ENCODE measurements at places on chromosomes 2 and 18.

- no peak for DNase-seq
Measured at GRCh38 chr2:3223080-3223923, 154.3 kb downstream of the EIPR1 start.

GRCh38 chr2:235513984-235514626 is 20.3 kb downstream of the AGAP1 start:
- no peak for DNase-seq

- DNase-seq, result no peak
Measured at GRCh38 chr2:127985735-127986134, 42.1 kb downstream of the SAP130 start.

- DNase-seq, result no peak
Measured at GRCh38 chr18:76765649-76766048, 56.7 kb upstream of the ZNF236 start.

GRCh38 chr18:76358774-76359173 is 136.3 kb downstream of the ZNF516 start:
- DNase-seq, result no peak

- DNase-seq, result no peak
Measured at GRCh38 chr2:174752403-174753037, 11.8 kb downstream of the CHRNA1 start.

DNA sequence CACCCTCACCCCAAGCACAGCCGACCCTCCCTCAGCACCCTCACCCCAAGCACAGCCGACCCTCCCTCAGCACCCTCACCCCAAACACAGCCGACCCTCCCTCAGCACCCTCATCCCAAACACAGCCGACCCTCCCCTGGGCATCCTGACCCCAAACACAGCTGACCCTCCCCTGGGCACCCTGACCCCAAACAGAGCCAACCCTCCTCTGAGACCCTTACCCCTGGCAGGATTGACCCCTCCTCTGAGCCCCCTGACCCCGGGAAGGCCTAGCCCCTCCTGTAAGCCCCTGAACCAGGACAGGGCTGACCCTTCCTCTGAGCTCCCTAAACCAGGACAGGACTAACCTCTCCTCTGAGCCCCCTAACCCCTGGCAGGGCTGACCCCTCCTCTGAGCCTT is 84.4 kb upstream of the RAB6C start:
- DNase-seq, result no peak

DNA sequence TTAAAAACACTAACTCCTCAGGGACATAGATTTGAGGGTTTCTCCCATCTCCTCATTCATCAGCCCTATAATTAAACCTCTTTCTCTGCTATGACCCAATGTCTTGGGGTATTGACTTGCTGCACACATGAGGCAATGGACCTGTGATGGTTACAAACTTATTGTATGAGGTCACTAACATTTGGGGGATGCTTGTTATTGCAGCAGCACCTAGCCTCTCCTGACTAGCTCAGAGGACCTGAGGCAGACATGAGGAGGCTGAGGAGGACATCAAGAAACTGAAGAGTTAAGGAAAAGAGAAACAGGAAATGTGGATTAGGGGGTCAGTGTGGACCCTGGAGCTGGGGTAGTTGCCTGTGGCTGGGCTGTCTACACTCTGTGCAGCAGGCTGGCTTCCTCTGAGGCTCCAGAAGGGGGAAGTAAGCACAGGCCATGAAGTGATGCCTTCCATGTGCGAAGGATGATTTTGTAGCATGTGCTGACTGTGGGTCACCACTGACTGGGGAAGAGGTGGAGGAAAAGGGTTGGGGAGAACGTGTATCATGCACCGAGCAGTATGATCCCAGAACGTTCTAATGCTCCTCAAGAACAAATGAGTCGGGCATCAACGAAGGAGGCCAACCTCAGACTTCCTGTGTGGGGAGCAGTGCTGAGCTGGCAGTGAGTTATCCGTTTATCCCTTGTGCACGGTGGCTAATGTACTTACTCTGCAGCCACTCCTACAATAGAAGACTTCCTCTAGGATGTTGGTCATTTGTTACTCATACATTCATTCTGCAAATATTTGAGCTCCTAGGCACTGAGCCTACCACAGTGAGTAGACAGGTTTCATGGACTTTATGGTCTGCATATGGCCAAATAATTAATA is 42.1 kb upstream of the RFX8 start:
- DNase-seq, result no peak

GRCh38 chr2:181430406-181431118 is 26.6 kb upstream of the ITGA4 start:
- DNase-seq, result no peak

DNA sequence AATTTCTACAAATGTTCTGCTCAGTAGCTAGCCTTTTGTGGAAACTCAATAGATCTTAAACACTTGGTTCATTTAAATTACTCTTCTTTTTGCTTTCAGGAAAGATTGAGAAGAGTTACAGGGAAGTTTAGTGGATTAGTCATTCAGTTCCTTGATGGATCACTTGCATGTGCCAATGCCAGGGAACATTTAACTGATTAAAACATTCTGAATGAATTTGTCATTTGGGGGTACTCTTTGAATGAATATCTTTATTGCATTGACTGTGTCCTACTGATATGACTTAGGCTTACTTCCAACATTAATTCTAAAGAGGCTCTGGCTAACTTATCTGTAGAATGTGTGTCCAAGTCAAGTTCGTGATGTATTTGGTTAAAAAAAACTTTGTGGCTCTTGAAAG is 199.8 kb downstream of the PLCL1 start:
- DNase-seq, result no peak

DNA sequence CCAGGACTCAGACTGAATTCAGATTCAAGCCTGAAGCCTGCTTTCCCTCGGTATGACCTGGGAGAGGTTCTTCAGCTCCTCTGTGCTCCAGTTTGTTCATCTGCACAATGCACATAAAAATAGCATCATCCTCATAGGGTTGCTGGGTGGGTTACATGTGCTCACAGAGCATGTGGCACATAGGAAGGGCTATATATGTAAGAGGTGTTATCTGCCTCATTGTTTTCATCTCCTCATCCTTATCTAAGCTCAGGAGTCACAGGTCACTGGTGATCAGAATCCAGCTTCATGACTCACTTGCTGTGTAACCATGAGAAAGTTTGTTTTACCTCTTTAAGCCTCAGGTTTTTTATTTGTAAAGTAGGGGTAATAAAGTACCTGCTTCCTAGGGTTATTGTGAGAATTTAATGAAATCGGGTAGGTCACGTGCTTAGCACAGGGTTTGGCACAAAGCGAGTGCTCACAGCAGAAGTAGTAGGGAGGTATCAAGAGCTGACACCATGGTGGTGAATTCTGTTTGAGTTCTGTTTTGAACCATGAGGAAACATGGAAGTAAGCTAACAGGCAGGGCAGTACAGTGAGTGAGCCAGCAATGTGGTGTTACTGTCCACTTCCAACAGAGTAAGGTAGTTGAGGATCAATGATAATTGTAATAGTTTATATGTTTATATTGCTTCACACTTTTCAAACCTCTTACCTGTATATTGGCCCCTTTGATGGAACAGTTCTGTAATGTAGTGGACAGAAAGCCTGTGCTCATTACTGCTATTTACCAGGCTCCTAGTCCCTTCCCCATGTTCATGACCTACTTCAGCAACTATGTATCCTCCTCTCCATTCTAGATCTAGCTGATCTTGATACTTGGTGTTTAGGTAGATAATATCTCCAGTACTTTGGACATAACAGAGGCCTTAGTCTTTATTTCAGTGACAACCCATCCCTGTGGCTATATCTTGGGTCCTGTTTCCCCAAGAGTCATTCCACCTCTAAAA is 141.4 kb upstream of the LTBP1 start:
- peak; percentile 50 for DNase-seq

DNA sequence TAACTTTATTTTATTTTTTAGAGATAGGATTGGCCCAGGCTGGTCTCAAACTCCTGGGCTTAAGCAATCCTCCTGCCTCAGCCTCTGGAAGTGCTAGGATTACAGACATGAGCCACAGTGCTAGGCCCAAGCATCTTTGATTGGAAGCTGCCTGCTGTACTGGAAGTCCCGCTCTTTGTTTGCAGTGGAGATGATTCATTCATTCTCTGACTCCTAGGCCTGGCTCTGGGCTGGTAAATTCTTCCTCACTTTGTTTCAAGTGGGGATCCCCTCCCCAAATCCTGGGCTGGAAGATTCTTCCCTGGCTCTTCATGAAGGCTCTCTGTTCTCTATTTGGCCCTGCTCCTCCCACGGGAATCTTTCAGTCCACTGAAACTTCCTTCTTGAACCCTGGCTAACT is 81.9 kb downstream of the NEURL3 start:
- DNase-seq, result no peak

DNA sequence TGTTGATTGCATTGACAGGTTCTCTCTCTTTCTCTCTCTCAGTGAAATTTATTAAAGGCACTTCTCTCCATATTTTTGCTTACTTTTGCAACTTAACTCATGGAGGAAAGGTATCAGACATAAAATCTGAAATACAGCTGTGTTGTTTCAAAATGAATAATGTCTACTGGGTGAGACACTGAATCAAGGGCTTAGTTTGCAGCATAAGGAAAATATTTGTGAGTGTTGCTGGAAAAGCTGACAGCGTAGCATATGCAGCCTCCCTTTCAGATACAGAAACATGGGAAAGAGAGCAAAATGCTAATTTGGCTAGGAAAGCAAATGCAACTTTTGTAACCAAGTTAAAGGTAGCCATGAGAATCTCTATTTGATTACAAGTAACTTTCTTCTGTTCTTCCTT is 81.5 kb upstream of the COL3A1 start:
- DNase-seq, result no peak

GRCh38 chr2:224127871-224128501 is 88.9 kb upstream of the SERPINE2 start:
- no peak for DNase-seq

DNA sequence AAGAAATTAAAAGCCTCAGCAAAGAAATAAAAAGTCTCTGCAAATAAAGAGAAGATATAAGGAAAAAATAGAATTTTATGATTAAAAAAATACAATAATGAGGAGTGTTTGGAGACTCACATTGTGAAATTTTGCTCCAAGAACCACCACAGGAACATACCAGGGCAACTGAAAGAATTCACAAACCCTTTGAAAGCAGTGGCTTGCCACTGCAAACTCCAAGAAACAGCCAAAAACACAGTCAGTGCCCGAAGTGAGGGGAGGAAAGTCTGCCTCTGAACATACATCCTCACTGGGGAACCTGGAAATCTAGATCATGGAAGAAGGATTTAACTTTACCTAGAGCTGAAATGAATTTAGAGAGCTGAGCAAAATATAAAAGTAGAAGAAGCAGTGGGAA is 33.1 kb downstream of the EVA1A start:
- DNase-seq, result no peak

DNA sequence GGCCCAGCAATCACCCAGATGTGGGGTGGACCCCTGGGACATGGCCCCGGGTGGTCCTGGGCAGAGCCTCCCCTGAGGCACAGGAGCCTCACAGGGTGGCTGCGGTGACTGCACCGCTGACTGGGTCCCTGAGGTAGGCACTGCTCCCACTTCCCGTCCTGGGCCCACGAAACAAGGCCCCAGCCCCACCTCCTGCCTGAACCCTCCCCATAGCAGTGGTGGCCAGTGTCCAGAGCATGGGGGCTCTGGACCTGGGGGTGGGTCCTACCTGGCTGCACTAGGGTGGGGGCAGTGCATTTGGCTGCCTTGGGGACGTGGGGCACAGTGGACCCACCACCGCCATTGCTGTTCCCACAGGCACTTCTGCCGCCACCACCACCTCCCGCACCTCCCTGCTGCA is 39.4 kb downstream of the TDRD15 start:
- DNase-seq, result no peak

DNA sequence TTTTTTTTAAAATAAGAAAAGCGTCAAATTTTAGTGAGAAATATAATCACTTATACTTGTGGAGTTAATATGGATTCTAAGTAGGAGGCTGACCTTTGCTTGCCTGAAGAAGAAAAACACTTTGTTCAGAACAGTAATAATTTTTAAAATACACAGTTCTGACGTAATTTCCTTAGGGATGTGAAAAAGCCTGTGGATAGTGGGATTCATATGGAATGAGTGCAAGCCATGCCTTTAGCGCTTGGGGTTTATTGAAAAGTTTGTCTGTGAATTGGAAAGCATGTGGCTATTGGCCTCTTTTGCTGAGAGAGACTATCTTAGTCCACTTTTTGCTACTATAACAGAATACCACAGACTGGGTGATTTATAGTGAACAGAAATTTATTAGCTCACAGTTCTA is 151.3 kb downstream of the CCDC85A start:
- DNase-seq, result no peak

GRCh38 chr18:24479371-24479770 is 18.9 kb downstream of the HRH4 start:
- no peak for DNase-seq

- DNase-seq, result peak; percentile 24
Measured at GRCh38 chr2:88903749-88904353, 212.4 kb downstream of the RPIA start.

- no peak for DNase-seq
Measured at GRCh38 chr2:204849892-204850291, 304.6 kb downstream of the PARD3B start.

- DNase-seq, result no peak
Measured at GRCh38 chr2:610491-610890, 66.7 kb downstream of the TMEM18 start.

- no peak for DNase-seq
Measured at GRCh38 chr2:175626796-175627195, 375.3 kb downstream of the LNPK start.

DNA sequence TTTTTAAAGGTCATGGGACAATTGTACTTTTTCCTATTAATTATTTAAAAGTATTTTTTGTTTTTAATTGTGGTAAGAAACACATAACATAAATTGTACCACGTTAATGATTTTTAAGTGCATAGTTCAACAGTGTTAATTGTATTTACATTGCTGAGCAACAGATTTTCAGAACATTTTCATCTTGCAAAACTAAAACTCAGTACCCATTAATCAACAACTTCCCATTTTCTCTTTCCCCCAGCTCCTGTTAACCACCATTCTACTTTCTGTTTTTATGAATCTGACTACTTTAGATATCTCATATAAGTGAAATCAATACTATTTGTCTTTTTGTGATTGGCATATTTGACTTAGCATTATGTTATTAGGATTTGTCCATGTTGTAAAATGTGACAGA is 483.9 kb upstream of the ZNF804A start:
- DNase-seq, result no peak

- no peak for DNase-seq
Measured at GRCh38 chr2:69831354-69831905, 2.0 kb downstream of the GMCL1 start.

- DNase-seq, result no peak
Measured at GRCh38 chr2:203730076-203730729, 23.8 kb downstream of the CD28 start.

DNA sequence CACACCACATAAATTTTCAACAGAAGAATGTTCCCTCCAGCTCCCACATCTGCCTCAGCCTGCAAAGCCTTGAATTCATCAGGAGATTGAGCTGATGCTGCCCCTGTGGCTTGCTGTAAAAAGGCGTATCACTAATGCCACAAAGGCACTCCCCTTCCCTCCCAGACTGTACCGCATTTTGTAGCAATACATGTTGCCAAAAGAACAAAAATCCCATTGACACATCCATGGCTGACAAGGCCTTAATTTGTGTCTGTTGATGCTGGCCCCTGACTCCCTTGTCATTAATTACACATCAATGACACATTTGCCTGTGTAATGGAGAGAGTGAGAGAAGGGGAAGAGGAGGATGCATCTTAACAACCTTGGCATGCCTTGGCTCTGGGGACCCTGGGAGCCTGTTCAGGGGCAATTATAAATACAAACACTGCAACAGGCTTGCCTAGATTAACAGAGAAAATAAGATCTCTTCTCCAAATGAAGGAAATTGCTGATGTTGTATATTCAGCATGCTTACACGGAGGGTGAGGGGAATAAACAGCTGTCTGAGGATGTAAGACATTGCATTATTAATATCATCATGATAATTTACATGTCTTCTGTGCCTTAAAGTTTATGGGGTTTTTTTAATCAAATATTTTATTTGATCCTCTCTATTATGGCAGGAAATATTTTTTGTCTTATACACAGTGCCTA is 264.0 kb downstream of the SUCLG1 start:
- DNase-seq, result no peak

Measured in HuH-7 (cell line).